ENCODE measurements at places on chromosomes 4 and X.

DNA sequence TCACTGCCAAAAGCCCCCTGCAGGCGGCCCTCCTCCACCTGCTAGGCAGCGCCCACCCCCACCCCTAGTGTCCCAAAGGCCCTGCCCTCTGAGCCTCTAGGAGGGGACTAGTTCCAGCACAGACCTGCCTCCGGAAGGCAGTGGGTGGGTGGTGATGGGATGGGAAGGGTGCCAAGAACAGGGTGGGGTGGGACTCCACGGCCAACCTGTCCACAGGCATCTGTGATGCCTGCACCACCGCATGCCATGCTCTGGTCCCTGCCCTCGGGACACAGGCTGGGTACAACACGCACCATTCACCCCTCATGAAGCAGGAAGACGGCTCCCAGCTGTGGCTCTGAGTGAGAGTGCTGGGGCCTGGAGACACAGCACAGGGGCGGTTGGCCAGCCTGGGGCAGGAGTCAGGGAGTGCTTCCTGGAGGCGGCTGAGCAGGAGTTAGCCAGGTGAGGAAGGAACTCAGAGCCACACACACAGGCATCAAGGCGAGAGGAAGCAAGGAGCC, 243.1 kb upstream of the PSAPL1 start:
- DNase-seq, result no peak

GRCh38 chr4:19675172-19675811, 576.4 kb upstream of the SLIT2 start:
- DNase-seq, result no peak

DNA sequence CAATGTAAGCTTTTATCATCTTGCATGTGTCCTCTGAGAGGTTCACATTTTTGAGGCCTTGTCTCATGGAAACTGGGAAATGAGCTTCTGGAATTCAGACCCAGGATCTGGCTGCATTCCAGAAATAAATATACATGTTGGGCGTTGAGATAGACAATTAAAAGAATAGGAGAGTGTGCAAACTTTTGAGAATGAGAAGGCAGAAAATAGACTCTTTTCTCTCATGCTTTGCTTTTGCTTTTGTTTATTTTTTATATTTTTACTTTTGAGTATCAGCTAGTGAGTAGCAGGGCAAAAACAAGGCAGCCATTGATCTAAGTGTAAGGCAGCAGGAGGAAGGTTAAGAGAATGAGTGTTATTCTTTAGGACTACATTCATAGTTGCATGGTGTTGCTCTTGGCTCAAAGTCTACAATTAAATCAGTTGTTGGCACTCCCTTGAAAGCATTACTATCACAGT, 12.4 kb downstream of the SHROOM3 start:
- no peak for DNase-seq

DNA sequence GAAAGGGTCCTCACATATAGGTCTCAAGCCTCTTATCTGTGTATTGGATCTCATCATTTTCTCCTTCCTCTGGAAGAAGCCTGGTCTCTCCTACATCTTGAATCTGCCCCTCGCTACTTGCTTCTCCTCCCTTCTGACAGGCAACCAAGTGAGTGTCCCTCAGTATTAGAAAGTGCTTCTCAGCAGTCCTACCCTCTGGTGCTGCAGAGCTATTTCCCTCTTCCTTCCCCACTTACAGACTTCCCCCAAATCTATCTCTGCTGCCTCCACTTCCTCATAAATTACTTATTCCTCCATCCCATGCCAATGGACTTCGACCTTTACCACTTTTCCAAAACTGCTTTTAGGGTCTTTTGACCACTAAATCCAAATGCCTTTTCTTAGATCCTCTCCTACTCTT, 129.1 kb upstream of the NAP1L5 start:
- no peak for DNase-seq

DNA sequence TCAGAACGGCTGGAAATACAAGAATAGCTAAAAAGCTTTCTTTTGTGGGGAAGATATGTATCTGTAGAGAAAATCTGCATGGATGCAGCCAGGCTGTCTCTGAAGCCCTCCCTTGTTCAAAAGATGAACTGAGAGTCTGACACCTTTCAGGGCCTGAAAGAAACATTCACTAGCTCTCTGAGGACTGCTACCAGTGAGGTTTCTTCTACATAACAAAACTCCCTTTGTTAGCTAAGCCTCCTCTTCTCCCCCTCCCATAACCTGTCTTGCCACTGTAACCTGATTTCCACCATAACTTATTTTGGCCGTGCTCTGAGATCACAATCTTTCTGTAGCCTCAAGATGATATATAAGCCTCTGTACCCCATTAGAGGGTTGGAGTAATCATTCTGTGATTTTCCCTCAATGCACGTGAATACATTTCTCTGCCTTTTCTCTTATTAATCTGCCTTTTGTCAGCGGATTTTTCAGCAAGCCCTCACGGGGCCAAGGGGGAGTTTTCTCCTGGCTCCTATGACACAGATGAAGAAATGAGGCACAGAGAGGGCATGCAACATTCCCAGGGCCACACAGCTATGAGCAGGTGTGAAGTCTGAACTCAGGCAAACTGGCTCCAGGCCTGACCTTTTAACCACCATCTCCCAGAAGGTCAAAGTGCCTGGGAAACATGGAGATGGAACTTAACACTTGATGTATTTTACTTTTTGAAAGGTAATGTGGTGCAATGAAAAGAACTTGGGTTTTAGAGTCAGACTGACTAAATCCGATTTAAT, 161.6 kb upstream of the PRDX4 start:
- no peak for DNase-seq

DNA sequence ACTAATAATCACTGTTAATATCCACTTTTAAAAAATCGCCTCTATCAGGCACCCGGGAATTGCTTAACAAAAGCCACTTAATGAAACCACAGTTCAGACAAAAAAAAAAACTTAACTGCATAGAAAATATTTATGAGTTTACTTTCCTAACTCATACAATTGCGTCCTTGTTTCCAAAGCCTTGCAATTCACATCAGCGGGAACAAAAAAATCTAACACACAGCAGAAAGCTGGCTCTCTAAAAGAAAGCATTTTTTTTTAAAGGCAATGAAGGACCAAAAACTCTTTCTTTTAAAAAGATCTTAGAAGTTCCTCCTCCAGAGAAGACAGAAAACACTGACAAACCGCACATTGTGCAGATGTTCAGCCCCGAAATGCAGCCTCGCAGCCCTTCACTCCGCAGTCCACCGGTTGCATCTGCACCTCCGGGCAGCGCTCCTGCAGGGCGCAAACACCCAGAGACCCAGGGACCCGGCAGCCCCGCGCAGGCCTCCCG, 812 bp downstream of the FAT1 start:
- DNase-seq, result no peak

- no peak for DNase-seq
These were observed 47.5 kb downstream of the RAPGEF2 start for GRCh38 chr4:159150396-159150795.

DNA sequence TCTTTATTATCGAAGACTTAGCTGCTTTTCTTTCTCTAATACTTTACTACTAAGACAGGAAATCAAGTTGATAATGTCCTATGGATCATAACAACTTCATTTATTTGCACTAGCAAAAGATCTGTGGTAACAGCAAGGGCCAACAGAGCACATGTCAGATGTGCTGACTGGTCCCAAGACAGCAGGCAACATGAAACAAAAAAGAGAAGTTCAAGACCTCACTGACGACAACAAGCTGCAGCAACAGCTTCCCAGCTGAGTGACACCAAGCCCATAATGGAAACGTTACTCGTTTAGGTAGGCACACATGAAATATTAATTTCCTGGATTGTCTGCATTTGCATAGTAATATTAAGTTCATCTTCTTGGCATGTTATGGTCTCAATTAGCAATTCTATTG, 126.9 kb downstream of the UNC5C start:
- DNase-seq, result peak; percentile 41

- no peak for DNase-seq
These were observed 111.2 kb upstream of the TBC1D9 start for GRCh38 chr4:140867356-140867755.

DNA sequence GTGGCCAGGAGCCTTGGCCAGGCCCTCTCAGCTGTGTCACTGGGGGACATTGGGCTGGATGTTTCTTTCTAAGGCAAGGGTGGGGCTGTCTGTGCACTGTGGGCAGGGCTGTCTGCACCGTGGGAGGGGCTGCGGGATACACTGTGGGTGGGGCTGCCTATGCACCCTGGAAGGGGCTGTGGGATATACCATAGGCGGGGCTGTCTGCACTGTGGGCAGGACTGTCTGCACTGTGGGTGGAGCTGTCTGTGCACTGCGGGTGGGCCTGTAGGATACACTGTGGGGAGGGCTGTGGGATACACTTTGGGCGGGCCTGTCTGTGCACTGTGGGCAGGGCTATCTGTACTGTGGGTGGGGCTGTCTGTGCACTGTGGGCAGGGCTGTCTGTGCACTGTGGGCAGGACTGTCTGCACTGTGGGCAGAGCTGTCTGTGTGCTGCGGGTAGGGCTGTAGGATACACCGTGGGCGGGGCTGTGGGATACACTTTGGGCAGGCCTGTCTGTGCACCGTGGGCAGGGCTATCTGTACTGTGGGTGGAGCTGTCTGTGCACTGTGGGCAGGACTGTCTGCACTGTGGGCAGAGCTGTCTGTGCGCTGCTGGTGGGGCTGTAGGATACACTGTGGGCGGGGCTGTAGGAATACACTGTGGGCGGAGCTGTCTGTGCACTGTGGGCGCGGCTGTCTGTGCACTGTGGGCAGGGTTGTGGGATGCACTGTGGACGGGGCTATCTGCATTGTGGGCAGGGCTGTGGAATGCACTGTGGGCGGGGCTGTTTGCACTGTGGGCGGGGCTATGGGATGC, 31.1 kb downstream of the ACOX3 start:
- DNase-seq, result peak; percentile 67

DNA sequence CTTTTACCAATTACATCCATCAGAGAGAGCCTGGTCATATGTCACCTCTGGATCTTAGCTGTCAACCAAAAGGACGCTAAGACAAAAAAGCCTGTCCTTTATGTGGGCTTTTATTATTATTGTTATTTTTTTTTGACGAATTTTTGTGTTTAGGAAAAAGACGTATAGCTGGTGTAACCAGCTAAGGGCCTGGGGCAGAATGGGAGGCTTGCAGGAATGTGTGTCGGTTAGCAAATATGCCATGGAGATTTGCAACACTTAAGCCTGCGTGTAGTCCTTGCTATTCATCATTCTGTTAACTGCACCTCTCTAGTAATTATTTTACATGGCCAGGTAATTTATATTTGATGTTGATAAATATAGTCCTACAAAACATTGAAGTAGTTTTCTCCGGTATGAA, 93.5 kb downstream of the TACR3 start:
- DNase-seq, result no peak

- DNase-seq, result no peak
These were observed 25.6 kb downstream of the MAEA start for GRCh38 chr4:1315306-1315705.

DNA sequence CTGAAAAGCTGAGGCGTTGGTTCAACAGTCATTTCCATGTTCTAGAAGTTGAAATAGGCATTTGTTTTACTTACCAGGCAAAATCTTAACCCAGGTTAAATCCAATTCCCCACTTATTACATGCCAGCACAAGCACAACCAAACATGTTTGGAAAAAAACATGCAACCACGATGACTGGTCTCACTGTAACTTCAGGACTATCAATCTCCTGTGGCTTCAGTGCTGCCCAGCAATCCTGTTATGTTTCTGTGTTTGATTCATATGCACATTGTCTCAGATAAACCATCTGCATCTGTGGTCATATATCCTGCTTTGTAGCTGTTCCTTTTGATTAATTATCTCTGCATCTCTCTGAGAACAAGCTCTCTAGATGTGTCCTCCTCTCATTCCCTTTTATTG, 28.3 kb downstream of the PRDM8 start:
- DNase-seq, result no peak

DNA sequence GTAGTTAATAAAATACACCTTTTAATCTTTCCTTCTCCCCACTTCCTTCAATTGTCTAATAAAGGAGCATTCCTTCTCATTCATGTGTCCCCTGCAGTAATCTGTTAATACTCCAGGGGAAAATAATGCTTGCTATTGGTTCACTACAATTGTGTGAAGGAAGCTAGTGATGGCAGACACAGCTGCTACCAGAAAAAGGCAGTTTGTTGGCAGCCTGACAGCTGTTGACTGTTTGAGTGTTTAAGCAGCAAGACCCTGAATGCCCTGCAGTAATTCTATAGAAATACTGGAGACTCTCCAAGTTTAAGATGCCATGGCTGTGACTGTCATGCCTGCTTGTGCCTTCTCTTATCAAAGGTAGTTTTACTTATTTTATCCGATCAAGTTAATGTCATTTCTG, 359.5 kb downstream of the C4orf33 start:
- DNase-seq, result no peak

DNA sequence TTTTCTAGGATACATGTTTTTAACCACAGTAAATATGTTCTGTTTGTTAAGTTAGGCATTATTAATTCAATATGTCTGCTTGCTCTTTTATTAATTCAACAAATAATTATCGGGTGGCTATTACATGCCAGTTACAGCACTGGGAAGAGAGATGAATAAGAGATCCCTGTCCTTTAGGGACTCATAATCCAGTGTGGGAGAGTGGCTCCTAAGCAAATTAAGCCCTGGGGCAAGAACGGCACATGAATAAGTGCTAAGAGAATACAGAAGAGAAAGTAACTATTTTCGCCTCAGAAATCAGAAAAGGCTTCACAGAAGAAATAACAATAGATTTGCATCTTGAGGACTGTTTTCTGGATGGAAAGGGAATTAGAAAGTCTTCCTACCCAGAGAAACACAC, 236.7 kb downstream of the NR3C2 start:
- no peak for DNase-seq

GRCh38 chrX:129310000-129310399, 213.3 kb downstream of the SMARCA1 start:
- DNase-seq, result no peak

- no peak for DNase-seq
These were observed 38.3 kb upstream of the CBLL2 start for GRCh38 chrX:22234380-22234779.

GRCh38 chr4:74659576-74660411, 134.5 kb downstream of the BTC start:
- peak; percentile 20 for DNase-seq

GRCh38 chr4:151418385-151418784, 9.4 kb downstream of the FHIP1A start:
- no peak for DNase-seq

GRCh38 chr4:159950707-159951106, 847.8 kb downstream of the RAPGEF2 start:
- DNase-seq, result no peak

DNA sequence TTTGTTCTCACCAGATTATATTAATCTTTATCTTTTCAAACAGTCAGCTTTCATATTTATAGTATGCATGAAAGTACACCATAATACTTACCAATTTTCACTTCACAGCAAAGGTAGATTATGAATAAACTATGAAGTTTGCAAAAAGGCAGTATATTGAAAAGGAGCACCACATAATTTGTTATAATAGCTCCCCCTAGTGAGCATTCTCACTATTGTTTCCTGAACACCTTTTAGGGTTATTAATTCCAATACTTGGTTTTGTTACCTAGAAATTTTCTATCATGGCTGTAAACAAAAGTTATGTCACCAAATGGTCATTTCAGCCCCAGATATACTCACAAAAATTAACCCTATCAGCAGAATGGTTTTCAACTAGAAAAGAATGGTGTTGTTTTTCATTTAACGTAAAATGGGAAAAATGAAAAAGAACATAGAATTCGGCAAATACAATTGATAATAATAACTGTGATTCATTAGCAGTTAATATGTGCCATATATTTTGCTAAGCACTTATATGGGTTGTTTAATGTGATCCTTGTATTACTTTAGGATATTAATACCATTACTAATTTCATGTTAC, 30.2 kb upstream of the NKX6-1 start:
- DNase-seq, result peak; percentile 32

- DNase-seq, result no peak
These were observed 162.0 kb upstream of the WDFY3 start for GRCh38 chr4:85128246-85129204.

All from NB4 (cell line).